Neural progenitor cell (in vitro differentiated cells): ENCODE measurements at places on chromosomes 16 and 17. TPM values are rescaled to one million over a fixed set of nuclear protein-coding genes. Genes with fewer than 3 reads are reported as not detected.

DNA sequence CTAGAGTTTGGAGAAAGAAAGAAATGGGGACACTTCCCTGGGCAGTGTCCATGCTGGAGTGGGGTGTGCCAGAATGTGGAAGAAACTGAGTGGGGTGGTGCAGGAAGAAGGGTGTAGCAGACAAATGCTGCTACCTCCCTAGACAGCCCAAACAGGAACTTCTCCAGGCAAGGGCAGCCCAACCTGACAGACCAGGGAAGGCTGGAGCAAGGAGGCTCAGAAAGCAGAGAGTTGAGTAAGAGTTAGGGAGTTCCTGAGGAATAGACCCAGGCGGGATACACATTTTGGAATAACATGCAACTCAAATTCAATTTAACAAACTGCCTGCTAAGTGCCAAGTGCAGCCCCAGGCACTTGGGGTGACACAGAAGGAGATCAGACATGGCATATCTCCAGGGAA lies 1.0 kb upstream of the MYO18A start:
- H3K36me3 ChIP-seq: no peaks in the 10 kb centered on the region
- no peak for DNase-seq
- H3K27me3 ChIP-seq: peaks cover 34% of the 10 kb centered on the region
- no peak overlapping the region for H3K27ac ChIP-seq

- no peaks in the 10 kb centered on the region for H3K36me3 ChIP-seq
- H3K4me3 ChIP-seq: no peak overlapping the region
- no peaks in the 10 kb centered on the region for H3K4me1 ChIP-seq
- DNase-seq: peak; percentile 67
- H3K27me3 ChIP-seq: no peaks in the 10 kb centered on the region
Measured at GRCh38 chr16:24670623-24671454, 58.6 kb upstream of the TNRC6A start.

- H3K27ac ChIP-seq: no peak overlapping the region
- peaks cover 10% of the 10 kb centered on the region for H3K4me1 ChIP-seq
- H3K27me3 ChIP-seq: peaks cover 20% of the 10 kb centered on the region
- DNase-seq: no peak
- H3K4me3 ChIP-seq: no peak overlapping the region
Measured at GRCh38 chr16:83954577-83955016, 1.6 kb downstream of the OSGIN1 start.

Gene MPO
- total RNA-seq: not detected in 2 replicates

Gene NHLRC4
- 0.28 TPM in 1 of 2 replicates, not detected in the other for total RNA-seq

- H3K4me3 ChIP-seq: no peak overlapping the region
- H3K36me3 ChIP-seq: no peaks in the 10 kb centered on the region
- no peak overlapping the region for H3K27ac ChIP-seq
- no peaks in the 10 kb centered on the region for H3K27me3 ChIP-seq
Measured at GRCh38 chr16:22353191-22353919, 21.1 kb downstream of the CDR2 start.

GRCh38 chr17:19708431-19709175 lies 7.8 kb downstream of the SLC47A2 start:
- no peaks in the 10 kb centered on the region for H3K27me3 ChIP-seq
- no peak overlapping the region for H3K27ac ChIP-seq
- H3K4me1 ChIP-seq: peaks cover 41% of the 10 kb centered on the region

GRCh38 chr17:8292639-8293395 lies 2.4 kb downstream of the SLC25A35 start:
- no peaks in the 10 kb centered on the region for H3K36me3 ChIP-seq
- H3K27ac ChIP-seq: no peak overlapping the region
- peaks cover 4% of the 10 kb centered on the region for H3K27me3 ChIP-seq
- H3K4me1 ChIP-seq: peaks cover 13% of the 10 kb centered on the region

DNA sequence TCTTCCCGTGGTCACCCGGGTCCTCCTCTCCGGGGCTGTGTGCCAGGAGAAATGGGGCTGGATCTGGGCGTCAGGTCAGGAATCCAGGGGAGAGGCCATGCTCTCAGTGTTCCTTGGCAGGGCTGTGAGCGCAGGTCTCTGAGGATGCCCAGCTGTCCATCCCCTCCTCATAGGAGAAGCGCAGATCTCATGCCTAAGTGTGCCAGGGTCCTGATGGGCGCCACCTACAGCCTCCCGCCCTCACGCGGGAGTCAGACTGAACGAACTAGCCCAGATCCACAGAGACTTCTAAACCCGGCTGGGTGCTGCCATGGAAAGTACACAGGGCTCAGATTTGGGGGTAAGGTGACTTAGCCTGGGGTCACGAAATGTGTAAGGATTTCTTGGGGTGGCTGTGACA lies 24.3 kb downstream of the MGRN1 start:
- no peaks in the 10 kb centered on the region for H3K27me3 ChIP-seq
- H3K36me3 ChIP-seq: no peaks in the 10 kb centered on the region
- H3K4me1 ChIP-seq: no peaks in the 10 kb centered on the region
- H3K4me3 ChIP-seq: no peak overlapping the region
- H3K27ac ChIP-seq: no peak overlapping the region
- DNase-seq: no peak
